ENCODE measurements at places on chromosomes 6 and 20.

DNA sequence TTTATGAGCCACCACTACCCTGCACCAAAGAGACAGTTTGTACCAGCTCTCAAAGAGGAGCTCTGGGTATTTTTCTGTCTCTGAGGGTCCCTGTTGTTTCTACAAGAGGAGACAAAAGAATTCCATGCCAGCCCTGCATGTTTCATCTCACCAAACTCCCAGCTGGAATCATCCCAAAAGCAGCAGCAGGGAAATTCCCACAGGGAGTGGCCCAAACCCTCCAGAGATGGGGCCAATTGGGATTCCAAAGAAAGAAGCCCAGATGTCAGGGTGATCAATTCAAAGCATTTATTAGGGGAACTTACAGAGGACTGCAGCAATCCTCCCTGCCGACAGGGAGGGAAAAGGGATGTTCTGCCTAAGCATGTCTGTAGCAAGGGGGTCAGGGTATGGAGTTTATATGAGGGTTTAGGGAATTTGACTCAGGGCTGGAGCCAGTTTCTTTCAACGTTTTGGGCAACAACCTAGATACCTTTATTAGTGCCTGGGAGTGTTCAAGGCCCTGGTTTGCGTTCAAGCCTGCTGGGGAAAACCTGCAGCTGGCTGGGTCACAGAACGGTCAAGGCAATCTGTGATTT lies 47.2 kb downstream of the MUC22 start:
- no peak for DNase-seq

DNA sequence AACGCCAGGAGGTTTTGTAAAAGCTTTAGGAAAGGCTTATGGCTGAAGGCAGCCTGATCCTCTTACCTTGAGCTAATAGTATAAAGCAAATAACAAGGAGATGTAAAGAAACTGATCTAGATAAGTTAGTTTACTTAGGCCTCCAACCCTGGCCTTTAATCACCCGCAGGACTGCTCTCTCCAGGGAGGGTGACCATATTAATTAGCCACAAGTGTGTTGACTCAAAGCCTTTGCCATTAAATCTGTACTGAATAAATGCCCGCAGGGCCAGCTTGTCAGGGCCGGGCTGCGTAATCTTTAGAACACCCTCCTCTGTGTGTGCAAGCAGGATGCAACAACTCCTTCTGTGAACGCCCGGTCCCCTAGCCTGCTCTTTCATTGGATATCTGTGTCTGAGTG lies 6.1 kb upstream of the PRSS16 start:
- no peak for DNase-seq

- no peak for DNase-seq
These were observed 13.2 kb upstream of the EXOC2 start for GRCh38 chr6:706146-706545.

- no peak for DNase-seq
These were observed 177.0 kb upstream of the PRDM1 start for GRCh38 chr6:105909106-105909505.

GRCh38 chr6:23414051-23414445 lies 712.0 kb upstream of the NRSN1 start:
- no peak for DNase-seq

DNA sequence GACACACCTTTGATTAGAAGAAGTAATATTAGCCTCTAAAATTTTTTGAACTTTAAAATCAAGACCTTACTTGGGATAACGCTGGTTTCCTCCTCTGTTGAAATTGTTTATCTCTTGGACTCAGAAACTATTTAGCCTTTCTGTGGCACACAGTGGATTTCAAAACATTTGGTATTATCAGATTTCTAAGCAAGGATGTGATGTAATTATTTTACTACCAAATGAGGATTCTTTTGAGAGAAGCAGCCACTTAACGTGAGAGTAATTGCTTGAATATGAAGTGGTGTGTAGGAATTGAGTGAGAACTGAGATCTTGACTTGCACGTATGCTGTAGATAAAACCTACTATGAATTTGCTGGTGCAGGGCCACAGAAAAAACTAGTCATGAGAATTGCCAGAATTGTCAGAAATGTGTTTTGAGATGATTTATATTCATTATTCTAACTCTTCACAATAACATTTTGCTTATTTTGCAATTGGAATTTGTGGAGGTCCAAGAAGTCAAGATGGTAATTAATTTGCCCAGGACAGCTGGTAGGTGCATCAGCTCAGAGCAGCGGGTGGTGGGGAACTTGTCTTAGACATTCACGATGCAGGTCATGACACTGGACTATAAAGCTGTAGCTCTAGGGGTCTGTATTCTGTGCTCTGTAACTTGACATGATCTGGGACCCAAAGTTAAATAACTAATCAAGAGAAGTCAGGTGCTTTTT lies 53.4 kb downstream of the AKAP12 start:
- peak; percentile 29 for DNase-seq

DNA sequence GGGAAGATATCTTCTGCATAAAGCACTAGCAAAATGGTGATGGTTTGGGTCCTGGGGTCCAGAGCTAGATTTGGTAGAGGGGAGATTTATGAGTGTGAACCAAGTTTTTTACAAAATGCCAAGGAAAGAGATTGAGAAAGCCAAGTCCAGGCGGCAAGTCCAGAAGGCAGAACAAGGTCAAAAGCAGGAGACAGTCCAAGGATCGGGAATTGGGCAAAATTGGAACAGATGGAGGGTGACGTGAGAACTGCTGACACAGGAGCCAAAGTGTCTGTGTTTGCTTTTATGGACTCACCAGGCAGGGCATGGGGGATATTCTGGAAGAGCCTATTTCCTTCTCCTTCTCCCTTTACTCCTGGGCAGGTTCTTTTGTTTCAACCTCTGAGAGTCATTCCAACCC lies 4.1 kb downstream of the NHLRC1 start:
- DNase-seq, result no peak

GRCh38 chr6:157198425-157199279 lies 124.7 kb downstream of the TMEM242 start:
- no peak for DNase-seq

DNA sequence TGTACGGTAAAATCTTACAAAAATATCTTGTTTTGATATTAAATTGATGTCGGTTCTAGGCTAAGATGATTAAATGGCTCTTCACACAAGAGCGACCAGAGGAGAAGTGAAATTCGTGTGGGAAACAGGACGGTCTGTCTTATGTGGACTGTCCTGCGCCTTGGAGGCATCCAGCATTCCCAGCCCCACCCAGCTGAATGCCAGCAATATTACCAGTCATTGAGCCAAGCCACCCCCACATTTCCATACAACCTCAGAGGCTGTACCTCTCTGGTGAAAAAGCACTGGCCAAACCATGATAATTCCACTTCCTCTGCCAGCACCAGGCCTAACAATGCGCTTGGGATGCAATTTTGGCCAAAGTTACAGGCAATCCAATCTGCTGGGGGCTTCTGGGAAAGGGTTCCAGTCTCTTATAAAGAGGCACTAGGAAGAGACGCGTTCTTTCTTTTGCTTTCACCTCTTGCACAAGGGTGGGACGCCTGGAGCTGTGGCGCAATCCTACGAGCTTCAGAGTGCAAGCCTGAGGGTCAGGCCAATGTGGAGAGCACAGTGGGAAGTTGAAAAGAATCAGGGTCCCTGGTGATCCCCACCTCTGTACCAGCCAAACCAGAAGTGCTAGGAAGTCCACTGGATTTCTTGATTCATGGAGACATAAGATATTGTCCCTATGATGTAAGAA lies 213.1 kb downstream of the PREX1 start:
- DNase-seq, result no peak

DNA sequence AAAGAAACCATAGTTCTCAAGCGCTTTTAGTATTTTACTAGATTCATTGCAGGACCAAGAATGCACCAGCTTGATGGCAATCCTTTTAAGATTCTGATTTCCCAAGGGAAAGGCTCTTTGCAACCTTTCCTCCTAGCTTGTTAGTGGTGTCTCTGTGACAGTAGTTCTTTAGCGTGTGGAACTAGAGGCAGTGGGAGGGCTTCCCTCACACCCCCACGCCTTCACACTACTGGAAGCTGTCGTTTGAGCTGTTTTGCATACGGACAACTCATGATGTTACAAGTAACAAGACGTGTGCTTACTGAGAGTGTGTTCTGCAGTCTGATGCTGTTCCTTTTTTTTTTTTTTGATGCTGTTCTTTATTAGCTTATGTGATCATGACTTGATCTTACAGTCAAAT lies 34.1 kb downstream of the EYA4 start:
- DNase-seq, result no peak

DNA sequence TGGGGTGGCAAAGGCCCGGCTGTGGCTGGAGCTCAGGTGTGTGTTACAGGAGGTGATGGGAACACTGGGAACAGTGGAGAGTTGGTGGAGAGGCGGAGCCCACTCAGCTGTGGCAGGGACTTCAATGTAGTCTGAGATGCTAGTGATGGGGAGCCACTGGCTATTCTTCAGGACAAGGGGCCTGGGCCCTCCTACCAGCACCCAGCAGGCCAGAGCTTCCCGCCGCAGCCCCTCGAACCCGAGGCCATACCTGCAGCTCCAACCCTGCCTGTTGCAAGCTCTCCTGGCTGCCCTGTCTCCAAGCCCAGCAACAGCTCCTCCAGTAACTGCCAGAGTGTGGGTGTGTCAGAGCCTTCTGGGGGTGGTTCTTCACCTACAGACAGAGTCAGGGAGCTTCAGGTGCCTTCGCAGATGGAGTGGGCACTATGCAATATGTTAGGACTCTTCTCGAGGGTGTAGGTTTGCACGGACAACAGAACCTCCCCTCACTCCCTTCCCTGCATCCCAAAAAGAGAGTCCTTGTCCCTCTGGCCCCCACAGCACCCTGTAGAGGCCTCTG lies 146.2 kb upstream of the MLN start:
- DNase-seq, result no peak

DNA sequence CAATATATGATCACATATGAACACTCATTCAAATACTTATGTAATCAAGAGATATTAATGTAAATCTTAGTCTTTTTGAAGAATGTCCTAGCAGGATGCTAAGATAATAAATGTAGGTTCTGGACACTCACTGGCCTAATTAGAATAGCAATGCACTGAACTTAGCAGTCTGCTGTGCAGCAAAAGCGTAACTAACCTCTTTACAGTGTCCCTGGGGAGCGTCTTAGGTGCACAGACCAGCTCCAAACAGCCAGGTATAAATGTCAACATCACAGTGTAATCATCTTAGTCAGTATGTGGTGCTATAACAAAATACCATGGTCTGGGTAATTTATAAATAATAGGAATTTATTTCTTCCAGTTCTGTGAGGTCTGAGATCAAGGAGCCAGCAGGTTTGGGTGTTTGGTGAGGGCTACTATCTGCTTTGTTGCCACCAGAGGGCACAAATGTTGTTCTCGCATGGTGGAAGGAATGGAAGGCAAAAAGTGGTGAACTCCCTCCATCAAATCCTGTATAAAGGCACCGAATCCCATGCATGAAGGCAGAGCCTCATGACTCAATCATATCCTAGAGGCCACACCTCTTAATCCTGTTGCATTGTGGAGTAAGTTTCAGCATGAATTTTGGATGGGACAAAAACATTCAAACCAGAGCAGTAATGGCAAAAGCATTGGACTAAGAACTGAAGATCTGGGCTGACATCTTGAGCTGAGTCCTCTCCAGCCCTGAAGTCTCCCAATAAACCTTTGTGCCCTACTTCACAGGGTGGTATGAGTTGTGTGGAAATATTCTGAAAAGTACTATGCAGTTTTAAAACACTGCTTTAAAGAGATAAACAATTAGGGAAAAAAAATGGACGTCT lies 41.8 kb upstream of the FOXO3 start:
- no peak for DNase-seq

DNA sequence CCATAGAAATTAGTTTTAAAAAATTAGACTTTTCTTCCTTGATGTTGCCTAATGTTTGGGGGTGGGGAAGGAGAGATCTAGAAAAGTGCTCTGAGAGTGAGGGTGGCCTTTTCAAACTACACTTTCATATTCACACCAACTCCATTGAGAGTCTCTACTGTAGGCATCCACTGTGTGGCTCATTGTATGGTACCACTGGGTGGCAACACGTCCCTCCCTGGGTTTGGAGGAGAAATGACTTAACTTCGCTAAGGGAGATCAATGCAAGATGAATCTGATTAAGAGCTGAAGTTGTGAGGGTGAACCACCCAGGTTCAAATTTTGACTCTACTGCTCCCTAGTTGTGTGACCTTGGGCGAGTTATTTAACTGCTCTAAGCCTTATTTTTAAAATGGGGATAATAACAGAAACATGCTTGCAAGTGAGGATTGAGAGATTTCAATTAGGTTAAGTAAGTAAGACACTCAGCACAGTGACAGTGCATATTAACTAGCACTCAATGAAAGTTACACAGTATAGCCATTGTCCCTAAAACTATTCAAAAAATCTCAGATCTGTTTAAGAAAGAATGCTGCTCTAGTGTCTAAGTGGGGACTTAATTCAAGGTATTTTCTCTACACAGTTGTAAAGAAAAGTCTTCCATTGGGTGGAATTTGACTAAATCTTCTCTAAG lies 193.5 kb upstream of the CNR1 start:
- no peak for DNase-seq
